ENCODE measurements at places on chromosomes 6 and 20. TPM values are rescaled to one million over a fixed set of nuclear protein-coding genes. Genes with fewer than 3 reads are reported as not detected.

Gene PDE10A
- total RNA-seq = 7.2 TPM

Gene ZSWIM3
- total RNA-seq = 4.3 TPM

Gene ARHGAP40
- total RNA-seq = 1.2 TPM

Gene SCUBE3
- total RNA-seq = 6.1 TPM

Gene LRRC73
- not detected for total RNA-seq

All from hepatocyte (in vitro differentiated cells).